Natural killer cell treated with Interleukin-12 subunit alpha and Interleukin-12 subunit beta and Interleukin-15 and Interleukin-18, amount 100 ng/mL, for 72 hours (primary cell): ENCODE measurements at places on chromosomes 5 and 9. TPM values are rescaled to one million over a fixed set of nuclear protein-coding genes. Genes with fewer than 3 reads are reported as not detected.
A peak's percentile ranks its signal among the peaks of the same experiment; 100 is the strongest.

The PDCD1LG2 gene
- 0.55 TPM for total RNA-seq

- no peak for DNase-seq
Observed at GRCh38 chr5:35416217-35416988, 186.1 kb upstream of the PRLR start.

The FCN2 gene
- total RNA-seq, result not detected

DNA sequence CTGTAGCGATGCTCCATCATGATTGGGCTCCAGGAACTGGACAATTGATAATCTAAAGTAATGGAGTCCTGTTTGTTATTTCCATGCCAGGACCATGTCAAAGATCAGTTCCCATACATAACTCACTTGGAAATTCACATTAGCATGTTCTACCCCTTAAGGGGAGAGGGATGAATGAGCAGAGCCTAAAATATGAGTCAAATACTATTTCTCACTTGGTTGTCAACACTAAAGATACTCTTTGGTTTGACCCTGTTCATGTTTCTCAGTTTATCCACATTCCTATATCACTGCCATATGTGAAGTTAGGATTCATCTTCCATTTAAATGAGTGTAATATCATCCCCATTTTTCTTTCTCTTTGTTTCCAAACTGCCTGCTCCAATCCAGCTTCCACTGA, 321.6 kb upstream of the PAPPA start:
- no peak for DNase-seq

DNA sequence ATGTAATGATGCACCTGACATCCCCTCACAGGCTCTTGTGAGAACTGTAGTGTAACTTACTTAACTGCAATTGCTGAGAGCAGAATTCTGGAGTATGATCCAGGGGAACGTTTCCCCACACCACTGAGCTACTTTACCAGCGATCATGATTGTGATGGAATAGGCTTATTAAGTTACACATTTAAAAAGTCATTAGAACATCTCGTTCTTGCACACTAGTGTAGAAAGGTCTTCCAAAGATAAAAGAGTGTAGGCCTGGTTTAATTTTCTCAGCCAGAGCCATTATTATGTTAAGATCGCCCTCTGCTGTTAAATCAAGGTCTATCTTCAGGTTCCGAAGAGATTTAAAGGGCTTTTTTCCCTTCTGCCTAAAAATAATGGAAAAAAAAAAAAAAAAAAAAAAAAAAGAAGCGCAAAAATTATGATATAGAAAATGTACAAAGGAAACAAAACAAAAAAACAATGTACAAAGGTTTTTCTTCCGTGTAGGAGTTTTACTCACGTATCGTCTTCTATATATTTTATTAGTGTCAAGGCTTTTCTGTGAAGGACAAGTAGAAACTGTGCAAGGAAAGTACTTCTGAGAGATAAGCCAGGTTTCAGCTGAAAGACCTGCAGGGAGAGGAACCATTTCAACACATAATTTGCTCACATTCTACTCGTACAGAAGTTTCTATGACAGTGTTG, 18.6 kb upstream of the MOB3B start:
- DNase-seq, result no peak

The CA9 gene
- total RNA-seq, result not detected

The FAM221B gene
- total RNA-seq, result not detected

The TNFSF8 gene
- 1.9 TPM for total RNA-seq

- no peak for DNase-seq
Observed at GRCh38 chr9:90024823-90025222, 420.0 kb downstream of the GADD45G start.

- no peak for DNase-seq
Observed at GRCh38 chr9:17739736-17740135, 160.9 kb downstream of the SH3GL2 start.

- no peak for DNase-seq
Observed at GRCh38 chr5:109160468-109160867, 249.3 kb downstream of the PJA2 start.

GRCh38 chr5:68468322-68468721, 252.8 kb downstream of the PIK3R1 start:
- no peak for DNase-seq

- DNase-seq, result peak; percentile 8
Observed at GRCh38 chr5:178398901-178399700, 166.5 kb upstream of the PHYKPL start.

The BHMT2 gene
- not detected for total RNA-seq

The TRPM3 gene
- total RNA-seq, result not detected

DNA sequence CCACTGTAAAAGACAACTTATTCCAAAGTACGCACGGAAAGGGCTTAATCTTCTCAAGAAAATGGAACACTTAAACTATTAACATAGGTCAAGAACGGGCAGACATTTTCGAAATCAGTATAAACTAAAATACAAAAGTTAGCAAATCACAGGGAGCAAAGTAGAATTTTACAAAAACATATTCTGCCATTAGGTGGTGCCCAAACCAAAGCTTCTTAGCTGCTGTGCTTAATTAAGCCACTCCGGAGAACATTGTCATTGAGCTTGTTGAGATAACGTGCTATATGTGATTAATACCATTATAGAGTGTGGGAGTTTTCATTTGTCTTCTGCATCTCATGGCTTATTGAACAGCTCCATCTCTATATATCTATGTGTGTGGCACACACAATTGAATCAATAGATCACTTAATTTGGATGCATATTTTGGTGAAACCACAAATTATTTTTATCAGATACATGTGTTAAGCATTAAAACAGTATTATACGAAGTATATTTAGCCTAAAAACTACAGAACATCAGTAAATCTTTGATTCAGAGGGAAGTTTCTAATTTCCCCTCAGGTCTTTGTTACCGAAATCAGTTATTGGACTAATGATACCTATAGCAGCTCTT, 23.4 kb downstream of the UBLCP1 start:
- DNase-seq, result no peak

- DNase-seq, result no peak
Observed at GRCh38 chr9:86953181-86953580, 5.9 kb upstream of the GAS1 start.

GRCh38 chr5:72540759-72541438, 33.7 kb upstream of the ZNF366 start:
- no peak for DNase-seq

DNA sequence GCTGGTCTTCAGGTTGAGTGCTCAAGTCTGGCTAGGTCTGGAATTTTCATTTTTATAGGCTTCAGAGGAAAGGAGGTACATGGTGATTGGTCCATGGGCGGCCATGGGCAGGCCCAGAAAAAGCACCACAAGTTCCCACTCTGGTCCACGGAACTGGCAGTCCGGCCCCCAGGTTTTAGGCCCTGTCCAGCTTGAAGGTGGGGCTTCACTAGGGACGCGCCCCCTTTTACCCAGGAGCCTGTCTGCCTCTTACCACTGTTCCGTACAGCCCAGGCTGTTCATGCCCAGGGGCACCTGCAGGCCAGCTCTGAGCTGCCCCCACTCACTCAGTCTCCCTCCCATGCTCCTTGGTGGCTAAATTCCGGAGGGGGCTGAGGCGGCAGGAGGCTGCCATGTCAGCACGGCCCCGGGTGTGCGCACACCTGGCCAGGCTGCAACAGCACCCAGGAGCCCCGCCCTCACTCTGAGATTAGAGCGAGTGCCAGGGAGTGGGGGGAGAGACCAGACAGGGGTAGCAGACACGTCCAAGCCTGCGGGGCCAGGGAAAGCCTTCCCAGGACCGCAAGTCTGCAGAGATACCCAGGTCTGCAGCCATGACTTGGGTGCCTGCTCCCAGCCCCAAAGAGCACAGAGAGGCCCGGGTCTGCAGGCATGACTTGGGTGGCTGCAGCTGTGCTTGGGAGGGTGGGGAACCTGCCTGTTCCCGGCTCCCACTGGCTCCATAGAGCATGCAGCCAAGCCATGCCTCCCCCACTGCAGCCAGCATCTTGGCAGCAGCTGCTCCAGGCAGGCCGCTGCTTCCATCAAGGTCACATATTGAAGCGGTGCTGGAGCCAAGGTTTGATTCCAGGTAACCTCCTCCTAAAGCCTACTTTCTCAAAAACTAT, 390.2 kb upstream of the SGCD start:
- DNase-seq, result no peak

GRCh38 chr5:152514827-152515397, 109.8 kb upstream of the NMUR2 start:
- no peak for DNase-seq

The TAF1L gene
- total RNA-seq, result not detected

The ZNF618 gene
- 1.4 TPM for total RNA-seq

The SPINK4 gene
- total RNA-seq, result not detected

GRCh38 chr5:135369952-135370351, 29.1 kb downstream of the MACROH2A1 start:
- DNase-seq, result no peak

The IFNA2 gene
- total RNA-seq, result not detected

- no peak for DNase-seq
Observed at GRCh38 chr5:54885636-54886035, 99.8 kb downstream of the ESM1 start.

The TRIM14 gene
- total RNA-seq, result 29.4 TPM

DNA sequence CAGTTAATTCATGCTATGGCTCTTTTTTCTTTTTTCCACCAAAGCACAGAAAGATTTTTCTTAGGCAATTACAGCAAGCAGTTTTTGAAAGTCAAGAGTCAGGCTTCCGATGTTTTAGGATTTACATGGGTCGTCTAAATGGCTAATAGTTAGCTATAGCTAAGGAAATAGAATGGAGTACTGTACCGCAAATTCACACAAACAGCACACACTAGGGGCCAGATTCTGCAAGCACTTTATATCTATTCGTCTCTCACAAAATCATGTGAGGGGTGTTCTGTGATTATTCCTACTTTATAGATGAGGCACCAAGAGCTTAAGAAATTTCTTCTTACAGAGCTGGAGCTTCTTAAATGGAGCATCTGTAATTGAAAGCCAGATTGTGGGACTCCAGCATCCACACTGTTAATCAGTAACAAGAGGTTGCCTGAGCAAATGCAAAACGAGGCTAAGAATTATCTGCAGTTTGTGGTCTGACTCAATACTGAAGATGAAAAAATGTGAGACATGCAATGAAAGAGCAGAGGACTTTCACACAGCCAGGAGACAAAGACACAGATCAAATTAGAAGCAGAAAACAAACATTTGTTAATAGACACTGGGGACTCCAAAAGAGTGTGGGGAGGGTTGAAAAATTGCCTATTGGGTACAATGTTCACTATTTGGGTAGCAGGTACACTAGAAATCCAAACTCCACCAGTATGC, 62.7 kb upstream of the CTXN3 start:
- DNase-seq, result no peak

- no peak for DNase-seq
Observed at GRCh38 chr5:127435821-127436220, 81.6 kb upstream of the PRRC1 start.

DNA sequence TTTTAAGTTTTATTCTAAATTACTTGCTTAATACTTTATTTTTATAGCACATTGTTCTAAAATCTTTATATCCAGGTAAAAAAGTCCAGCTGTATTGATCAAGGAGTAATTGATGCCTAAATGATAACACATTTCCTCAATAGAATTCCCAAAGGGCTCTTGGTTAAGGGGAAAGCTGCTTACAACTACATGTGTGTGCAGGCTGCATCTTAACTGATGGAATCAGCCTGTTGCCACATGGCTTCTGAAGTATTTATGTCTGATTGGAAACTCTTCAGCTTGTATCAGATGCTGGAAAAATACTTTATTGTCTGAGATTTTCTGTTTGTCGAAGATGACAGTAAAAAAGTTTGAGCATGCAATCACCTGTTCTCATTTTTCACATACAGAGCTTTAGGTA, 182.6 kb downstream of the FBXL7 start:
- no peak for DNase-seq
